Right atrium auricular region (tissue), 2 donors: ENCODE measurements at places on chromosomes 7 and 10.

- peak; percentile 73 for DNase-seq
Observed at GRCh38 chr10:112951359-112952281, 1.6 kb downstream of the TCF7L2 start.

- no peak for DNase-seq
Observed at GRCh38 chr10:121662945-121663917, 65.0 kb upstream of the FGFR2 start.

DNA sequence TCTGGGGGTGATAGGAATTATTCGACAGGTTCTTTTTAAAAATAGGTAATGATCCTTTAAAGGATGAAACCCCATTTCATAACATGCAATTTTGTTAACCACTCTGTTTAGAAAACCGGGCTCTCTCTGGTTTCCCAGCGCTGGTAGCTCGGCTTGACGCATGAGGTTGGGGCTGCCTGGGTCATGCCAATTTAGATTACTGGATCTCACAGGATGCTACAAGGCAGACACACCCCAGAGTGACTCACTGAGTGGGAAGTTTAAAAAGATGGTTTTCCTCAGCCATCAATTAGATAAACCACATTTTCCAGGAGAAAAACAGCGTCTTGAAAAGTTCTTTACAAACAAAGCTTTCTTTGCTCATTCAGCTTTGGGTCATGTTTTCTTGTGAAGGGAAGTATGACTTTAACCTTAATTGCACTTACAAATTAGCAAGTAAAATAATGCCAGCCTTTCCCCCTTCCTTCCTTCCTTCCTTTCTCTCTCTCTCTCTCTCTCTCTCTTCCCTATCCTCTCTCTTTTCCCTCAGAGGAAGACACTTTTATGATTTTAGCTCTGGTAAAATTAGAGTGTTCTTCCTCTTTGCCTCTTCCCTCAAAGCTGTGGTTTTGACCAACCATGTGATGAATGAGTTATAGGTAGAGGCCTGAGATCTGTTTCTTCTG is 99.8 kb downstream of the EPDR1 start:
- DNase-seq = no peak

DNA sequence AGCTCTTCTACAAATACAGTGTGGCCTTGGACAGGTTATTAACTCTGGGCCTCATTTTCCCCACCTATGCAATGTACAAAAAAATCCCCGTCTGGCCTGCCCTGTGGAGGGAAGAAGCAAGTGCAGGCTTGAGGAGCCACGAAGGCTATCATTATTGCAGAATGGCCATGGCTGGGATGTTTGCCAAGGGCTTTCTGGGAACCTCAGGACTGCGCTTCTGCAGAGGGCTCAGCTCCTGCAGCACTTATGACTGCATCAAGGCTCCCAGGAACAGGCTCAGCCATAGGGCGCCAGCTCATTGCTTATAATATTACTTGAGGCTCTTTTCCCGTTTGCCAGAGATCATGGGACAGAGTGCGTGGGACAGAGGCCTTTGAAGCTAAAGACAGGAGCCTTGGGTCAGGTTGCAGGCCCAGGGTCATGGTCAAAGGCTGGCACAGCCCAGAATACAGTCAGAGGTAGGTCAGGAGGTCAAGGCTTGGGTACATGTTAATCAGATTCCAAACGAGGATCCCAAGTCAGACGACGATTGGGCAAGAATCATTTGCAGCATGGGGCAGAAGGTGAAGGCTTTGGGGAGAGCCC is 20.6 kb upstream of the C10orf105 start:
- DNase-seq = no peak

DNA sequence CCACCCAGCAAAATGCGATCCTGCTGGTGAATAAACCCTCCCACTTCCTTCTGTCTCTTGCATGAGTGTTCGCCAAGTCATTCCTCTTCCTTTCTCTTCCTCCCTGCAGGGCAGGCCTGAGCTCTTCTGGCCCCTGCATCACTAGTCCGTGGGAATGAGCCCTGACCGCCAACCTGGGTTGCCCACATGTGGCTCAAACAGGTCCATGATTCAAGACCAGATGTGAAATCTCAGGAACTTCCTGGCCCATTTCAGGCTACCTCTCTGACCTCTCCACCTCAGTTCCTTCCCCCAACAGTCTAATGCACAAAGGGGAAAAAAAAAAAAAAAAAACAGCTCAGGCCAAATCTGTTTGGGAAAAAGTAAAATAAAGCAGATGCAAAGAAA is 5.4 kb upstream of the YWHAG start:
- no peak for DNase-seq

- no peak for DNase-seq
Observed at GRCh38 chr7:6242561-6242960, 29.9 kb downstream of the CYTH3 start.

DNA sequence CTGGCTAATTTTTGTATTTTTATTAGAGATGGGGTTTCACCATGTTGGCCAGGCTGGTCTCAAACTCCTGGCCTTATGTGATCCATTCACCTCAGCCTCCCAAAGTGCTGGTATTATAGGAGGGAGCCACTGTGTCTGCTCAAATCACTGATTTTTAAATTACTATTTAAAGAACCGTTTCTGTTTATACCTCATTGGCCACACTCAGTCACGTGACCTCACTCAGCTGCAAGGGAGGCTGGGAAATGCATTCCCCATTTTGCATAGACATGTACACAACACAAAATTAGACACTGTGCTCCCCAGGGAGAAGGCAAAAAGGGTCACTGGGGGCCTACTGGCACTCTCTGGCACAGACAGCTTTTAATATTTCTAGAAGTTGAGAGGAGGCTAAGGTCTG is 13.6 kb upstream of the CALU start:
- DNase-seq = no peak

DNA sequence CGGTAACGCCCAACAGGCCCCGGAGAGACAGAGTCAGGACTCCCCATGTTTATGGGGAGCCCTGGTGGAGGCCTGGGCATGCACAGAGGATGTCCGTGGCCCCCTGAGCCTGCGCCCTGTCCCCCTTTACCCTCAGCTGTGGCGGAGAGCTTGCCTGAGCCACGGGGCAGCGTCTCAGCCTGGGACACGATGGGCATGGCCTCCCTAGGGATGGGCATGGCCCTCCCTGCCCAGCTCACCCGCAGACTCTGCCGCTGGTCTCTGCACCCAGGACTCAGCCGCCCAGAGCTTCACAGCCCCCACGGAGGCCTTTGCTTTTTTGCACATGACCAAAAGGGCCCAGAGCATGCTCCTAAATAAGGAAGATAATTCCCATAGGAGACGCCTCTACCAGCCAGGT is 394.2 kb downstream of the PTPRN2 start:
- DNase-seq = no peak

DNA sequence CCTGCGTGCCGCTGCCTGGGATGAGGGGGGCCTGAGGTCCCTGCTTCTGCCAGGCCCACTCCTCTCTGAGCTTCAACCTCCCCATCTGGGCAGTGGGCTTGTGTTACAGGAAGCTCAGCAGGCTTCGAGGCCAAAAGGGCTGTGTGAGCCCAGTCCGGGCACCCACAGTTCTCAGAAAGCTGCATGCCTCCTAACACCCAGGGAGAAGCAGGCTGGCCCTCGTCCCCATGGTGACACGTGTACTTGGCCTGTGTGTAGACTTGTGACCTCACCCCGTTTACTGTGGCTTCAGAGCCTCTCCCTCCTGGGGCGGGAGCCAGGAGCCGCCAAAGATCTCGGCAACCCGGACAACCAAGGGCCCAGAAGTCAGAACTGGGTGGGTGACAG is 2.2 kb upstream of the GRIFIN start:
- peak; percentile 85 for DNase-seq

DNA sequence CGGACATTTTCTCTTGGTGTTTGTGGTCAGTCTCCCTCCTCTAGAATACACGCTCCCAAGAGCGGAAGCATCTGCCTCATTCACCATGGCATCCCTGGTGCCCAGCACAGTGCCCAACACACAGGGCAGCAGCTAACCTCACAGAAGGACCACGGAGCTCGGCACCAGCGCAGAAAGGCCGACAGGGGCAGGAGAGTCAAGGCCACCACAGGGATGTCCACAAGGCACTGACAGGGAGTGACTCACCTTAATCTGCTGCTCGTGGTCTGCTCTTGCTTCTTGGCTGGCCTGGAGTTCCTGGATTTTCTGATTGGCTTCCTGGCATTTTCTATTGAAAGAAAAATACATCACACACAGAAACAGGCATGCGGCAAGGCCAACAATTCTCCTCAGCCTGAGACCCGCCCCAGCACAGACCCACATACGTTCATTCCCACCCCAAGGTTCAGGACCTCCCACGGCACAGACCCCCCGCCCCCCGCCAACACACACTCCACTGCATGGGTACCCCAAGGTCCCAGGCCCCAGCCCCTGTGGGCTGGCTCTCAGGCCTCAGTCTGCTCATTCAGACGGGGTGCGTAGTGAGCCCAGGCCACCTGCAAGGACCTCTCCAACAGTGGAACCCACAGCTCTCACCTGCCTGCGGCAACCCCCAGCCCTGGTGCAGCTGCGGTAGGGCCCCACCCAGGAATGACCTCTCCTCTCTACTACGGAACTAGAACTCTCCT is 14.9 kb downstream of the MAD1L1 start:
- no peak for DNase-seq

- no peak for DNase-seq
Observed at GRCh38 chr7:88597941-88598425, 161.5 kb upstream of the ZNF804B start.

- DNase-seq = no peak
Observed at GRCh38 chr7:247181-247580, 42.8 kb upstream of the FOXL3 start.

DNA sequence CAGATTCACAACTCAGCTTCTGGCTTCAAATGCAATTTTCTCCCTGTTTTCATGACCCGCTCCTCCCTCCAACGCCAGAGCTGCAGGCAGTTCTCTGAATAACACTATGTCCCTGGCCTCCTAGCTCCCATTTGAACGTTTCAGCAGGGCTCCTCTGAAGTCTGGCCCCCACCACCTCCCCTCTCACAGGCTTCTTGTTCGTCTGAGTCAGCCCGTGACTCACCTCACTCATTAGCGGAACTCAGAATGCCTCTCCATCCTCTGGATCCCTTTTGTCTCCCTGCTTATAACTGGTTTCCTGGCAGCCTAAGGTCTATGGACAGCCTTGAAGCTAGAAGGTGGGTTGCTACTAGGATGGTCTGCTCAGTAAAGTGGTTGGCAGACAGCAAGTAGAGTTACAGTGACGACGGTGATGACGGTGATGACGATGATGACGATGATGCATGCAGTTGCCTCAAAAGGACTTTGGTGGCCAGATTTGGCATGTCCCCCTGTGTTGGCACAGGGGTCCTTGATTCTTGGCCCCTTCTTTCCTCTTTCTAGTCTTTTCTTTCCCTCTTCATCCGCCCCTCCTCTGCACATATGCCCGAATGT is 83.3 kb upstream of the MKLN1 start:
- DNase-seq = no peak

DNA sequence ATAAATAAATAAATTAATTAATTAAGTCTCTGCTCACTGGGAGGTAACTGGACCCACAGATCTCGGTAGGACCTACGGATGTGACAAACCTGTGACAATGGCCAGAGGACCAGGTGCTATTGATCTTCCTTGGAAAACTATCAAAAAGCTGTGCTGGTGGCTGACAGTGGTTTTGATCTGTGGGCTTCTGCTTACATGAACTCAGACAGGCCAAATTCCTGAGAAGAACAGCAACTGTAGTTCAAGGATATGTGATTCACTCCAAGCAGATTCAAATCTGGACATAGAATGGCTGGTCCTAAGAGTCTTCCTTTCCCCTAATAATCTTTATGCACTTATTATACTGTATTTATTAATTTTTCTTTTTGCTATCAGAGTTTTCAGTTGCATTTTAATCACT is 80.0 kb downstream of the ATXN7L1 start:
- DNase-seq = no peak

DNA sequence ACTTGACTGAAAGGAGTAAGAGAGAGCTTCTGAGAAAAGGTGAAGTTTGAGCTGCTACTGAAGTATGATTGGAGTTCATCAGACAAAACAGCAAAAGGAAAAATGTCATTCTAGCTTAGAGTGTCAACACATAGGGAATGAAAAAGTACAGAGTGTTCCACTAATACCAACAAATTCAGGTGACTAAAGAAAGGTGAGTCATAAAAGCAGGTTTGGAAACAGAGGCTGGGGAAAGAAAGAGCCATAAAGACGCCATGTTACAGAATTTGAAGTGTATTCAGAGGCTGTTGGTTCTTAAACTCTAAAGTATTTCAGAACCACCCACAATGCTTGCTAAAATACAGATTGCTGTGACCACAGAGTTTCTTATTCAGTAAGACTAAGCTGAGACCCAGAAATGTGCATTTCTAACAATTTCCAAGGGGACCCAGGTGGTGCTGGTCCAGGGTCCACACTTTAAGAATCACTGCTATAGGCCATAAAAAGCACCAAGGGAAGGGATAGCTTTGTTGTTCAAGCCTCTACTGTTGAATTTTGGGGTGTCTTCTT is 143.1 kb downstream of the ELAPOR2 start:
- DNase-seq = no peak

DNA sequence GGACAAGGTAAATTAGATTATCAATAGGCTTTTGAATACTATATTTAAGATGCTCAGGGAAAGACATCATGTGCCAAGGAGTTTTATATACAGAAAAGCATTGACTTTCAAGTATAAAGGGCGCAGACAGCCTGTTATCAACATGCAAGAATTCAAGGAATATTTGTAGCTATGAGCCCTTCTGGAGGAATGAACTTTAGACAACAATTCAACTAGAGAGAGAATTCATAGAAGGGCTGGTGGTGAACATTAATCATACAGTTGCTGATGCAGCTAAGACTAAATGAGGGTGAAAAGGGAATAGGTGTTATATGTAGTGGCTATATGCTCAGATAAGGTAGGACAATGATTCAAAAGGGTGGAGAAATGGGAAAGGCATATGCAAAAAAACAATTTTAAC is 41.2 kb downstream of the AOAH start:
- DNase-seq = no peak

- no peak for DNase-seq
Observed at GRCh38 chr7:157855452-157856213, 518.8 kb downstream of the DNAJB6 start.

GRCh38 chr7:137882806-137883205 is 36.0 kb upstream of the DGKI start:
- no peak for DNase-seq

GRCh38 chr10:79244841-79245504 is 102.3 kb upstream of the PPIF start:
- no peak for DNase-seq

DNA sequence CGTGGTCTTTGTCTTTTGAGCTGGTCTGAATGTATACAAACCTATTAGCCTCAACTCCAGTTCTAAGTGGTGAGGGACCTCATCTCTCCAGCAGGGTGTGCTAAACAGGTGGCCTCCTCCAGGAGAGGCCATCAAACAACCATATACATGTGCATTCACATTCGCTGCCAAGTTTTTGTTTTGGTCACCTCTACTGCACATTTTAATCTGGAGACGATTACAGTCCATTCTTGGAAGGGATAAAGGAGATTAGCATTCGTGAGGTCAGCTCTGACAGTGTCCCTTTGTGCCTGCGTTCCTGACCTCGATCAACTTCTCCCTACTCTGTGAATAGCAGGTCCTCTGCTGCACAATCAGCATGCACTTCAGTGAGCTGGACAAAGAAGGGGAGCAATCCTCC is 60.8 kb downstream of the RHOBTB1 start:
- DNase-seq = no peak

GRCh38 chr7:107076781-107077698 is 32.5 kb downstream of the PRKAR2B start:
- no peak for DNase-seq

GRCh38 chr7:20153567-20153966 is 63.6 kb downstream of the MACC1 start:
- DNase-seq = no peak

GRCh38 chr7:103573479-103574058 is 127.6 kb upstream of the SLC26A5 start:
- DNase-seq = no peak
